ENCODE measurements at places on chromosomes 13 and 19.

- DNase-seq = no peak
Observed at GRCh38 chr19:56098731-56099568, 22.1 kb downstream of the ZNF787 start.

DNA sequence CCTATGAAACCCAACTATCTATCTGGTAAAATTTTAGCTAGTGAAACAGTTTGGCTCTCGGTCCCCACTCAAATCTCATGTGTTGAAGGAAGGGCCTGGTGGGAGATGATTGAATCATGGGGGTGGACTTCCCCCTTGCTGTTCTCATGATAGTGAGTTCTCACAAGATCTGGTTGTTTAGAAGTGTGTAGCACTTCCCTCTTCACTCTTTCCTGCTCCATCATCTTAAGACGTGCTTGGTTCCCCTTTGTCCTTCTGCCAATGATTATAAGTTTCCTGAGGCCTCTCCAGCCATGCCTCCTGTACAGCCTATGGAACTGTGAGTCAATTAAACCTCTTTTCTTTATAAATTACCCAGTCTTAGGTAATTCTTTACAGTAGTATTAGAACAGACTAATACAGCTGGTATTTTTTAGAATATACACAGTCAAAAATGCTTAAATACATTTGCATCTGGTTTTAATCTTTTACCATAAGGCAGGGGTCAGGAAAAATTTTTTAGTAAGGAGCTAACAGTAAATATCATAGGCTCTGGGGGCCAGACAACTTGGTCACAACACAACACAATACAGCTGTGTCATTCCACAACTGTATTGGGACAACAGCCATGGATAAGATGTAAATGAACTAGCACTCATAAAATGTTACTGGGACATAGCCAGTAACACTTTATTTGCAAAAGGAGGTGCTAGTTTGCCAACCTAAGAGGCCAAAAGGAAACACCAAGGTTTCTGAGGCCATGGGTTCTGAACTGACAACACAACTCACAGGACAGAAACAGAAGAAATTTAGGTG lies 24.3 kb downstream of the DZIP1 start:
- no peak for DNase-seq

DNA sequence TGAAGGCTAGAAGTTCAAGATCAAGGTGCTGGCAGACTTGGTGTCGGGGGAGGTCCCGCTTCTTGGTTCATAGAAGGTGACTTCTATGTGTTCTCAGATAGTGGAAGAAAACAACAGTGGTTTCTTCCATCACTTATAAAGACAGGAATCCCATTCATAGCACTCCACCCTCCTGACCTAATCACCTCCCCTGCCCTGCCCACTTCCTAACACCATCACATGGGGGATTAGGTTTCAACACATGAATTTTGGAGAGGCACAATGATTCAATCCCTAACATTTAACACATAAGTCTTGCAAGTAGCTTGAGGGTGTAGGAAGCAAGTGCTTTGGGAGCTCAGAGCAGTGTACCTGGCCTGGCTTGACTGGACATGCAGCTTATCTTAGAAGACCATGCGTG lies 142.8 kb upstream of the TSHZ3 start:
- no peak for DNase-seq

- no peak for DNase-seq
Observed at GRCh38 chr13:41282129-41282571, 18.8 kb upstream of the MTRF1 start.

DNA sequence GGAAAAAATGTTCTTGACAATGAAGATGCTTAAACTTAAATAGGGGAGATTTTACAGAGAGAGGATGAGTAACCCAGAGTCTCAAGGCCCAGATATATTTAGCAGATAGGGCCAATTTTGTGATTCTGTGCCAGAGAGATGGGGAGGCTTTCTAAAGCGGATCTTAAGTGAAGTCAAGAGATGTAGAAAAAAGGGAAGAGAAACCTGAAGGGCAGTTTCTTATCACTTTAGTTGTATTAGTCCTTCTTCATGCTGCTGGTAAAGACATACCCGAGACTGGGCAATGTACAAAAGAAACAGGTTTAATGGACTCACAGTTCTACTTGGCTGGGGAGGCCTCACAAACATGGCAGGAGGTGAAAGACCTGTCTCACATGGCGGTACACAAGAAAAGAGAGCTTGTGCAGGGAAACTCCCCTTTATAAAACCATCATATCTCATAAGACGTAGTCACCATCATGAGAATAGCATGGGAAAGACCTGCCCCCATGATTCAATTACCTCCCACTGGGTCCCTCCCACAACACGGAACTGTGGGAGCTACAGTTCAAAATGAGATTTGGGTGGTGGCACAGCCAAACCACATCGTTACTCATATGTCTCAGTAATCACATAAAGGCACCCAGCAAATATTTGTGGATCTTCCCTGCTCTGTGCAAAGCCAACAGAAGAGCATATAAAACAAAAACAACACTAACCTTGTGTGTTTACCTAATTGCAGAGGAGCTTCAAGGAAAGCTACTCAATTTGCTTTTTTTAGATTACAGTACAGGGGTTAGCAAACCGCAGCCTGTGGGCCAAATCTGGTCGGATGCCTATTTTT lies 102.6 kb upstream of the MYCBP2 start:
- DNase-seq = no peak

DNA sequence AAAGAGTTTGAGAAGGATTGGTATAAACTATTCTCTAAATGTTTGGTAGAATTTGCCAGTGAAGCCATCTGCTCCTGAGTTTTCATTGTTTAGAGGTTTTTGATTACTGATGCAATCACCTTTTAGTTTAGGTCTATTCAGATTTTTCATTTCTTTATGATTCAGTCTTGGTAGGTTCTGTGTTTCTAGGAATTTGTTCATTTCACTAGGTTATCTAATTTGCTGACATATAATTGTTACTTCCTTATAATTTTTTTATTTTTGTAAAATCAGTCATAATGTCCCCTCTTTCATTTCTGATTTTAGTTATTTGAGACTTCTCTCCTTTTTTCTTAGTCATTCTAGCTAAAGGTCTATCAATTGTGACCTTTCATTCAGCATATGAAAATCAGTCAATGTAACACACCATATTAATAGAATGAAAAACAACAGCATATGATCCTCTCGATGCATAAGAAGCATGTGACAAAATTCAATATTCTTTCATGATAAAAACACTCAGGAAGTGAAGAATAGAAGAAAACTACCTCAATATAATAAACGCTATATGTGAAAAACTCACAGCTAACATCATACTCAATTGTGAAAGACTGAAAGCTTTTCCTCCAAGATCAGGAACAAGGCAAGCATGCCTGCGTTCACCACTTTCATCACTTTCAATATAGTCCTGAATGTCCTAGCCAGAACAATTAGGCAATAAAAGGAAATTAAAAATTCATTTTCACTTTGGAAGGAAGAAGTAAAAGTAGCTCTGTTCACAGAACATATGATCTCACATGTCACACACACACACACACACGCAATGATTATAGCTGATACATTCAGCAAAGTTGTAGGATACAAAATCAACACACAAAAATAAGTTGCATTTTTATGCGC lies 149.1 kb downstream of the COG6 start:
- no peak for DNase-seq

DNA sequence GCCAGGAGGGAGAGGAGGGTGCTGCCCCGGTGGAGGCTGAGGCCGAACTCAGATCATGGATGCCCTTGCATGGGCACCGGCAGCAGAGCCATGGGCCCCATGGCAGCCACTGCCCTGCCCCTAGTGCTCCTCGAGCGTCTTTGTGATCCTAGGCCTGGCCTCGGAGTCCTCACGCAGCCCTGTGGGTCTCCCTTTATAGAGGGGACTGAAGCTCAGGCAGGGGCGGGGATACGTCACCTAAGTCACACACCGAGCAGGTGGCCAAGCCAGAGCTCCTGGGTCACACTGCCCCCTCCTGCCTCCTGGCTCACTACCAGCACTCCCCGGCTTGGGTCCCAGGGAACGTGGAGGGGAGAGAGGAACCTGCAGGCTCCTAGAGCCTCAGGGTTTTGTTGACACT lies 28.7 kb downstream of the DHX34 start:
- no peak for DNase-seq

- DNase-seq = no peak
Observed at GRCh38 chr19:5281588-5281987, 59.0 kb downstream of the PTPRS start.

- no peak for DNase-seq
Observed at GRCh38 chr13:19050901-19051300, 130.7 kb downstream of the TUBA3C start.

GRCh38 chr13:111510502-111511218 lies 190.2 kb downstream of the TEX29 start:
- no peak for DNase-seq

- DNase-seq = no peak
Observed at GRCh38 chr19:30423481-30423880, 51.3 kb downstream of the ZNF536 start.

DNA sequence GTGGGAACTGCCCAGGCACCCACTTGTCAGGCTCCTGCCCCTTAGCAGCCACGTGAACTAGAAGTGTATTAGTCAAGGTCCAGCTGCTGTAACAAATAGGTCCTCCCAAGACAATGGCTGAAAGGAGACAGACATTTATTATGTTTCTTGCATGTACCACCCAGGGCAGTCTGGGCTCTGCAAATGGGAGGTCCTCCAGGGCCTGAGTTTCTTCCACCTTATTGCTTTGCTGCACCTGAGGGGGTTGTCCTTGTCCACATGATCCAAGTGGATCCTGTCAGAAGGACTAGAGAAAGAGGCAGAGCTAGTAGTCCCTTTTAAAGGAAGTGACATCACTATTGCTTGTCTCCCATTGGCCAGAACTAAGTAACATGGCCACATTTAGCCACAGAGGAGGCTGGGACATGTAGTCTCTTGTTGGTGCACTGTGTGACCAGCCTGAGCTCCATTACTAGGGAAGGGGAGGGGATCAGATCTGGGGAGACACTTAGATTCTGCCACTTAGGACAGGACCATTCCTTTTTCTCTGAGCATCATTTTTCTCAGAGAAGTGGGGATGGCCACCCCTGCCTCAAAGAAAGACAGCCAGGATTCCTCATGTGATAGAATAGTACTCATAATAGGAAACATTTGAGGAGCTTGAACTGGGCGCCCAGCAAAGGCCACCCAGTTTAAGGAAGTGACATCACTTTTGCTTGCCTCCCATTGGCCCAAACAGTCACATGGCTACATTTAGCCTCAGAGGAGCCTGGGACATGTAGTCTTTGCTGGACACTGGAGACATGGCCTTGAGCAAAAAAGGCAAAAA lies 15.1 kb downstream of the CC2D1A start:
- peak; percentile 13 for DNase-seq

GRCh38 chr13:114318624-114319023 lies 4.3 kb downstream of the CHAMP1 start:
- no peak for DNase-seq

DNA sequence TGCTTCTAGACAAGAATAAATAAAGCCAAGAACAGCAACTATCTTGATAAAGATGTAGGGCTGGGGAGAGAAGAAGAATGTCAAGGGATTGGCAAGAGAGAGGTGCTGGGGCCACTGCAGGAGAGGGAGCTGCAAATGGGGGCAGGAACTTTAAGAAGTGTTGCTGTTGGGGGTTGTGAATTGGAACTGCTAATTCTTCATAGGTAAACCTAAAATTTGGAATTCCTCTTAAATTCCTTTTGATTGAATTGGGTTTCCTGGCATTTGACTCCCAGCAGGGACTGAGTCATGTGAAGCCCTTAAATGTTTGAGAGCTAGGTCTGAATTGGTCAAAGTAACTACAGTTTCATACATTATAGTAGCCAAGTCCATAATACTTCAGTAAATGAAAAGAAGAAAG lies 305.6 kb upstream of the TMTC4 start:
- DNase-seq = no peak
